ENCODE measurements at places on chromosomes 7 and 10.

DNA sequence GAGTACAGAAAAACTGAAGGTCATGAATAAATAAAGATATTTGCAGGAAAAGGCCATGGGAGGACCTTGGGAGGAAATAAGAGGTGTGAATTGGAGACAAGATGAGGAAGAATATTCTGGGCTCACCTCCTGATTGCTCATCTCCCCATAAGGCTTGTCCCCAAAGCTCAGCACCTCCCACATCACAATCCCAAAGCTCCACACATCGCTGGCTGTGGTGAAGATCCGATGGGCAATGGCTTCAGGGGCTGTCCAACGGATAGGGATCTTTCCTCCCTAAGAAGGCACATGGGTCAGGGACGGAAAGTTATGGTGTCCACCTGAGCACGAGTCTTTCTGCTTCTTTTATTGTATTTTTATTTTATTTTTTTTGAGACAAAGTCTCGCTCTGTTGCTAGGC lies 12.9 kb downstream of the ZYX start:
- no peak for DNase-seq

- no peak for DNase-seq
Observed at GRCh38 chr10:15084502-15084922, 4.1 kb downstream of the ACBD7 start.

GRCh38 chr7:83413831-83414230 lies 235.1 kb downstream of the SEMA3E start:
- DNase-seq = no peak

- no peak for DNase-seq
Observed at GRCh38 chr7:147311336-147311735, 1194.7 kb downstream of the CNTNAP2 start.

- DNase-seq = no peak
Observed at GRCh38 chr7:112381311-112382091, 68.8 kb upstream of the IFRD1 start.

DNA sequence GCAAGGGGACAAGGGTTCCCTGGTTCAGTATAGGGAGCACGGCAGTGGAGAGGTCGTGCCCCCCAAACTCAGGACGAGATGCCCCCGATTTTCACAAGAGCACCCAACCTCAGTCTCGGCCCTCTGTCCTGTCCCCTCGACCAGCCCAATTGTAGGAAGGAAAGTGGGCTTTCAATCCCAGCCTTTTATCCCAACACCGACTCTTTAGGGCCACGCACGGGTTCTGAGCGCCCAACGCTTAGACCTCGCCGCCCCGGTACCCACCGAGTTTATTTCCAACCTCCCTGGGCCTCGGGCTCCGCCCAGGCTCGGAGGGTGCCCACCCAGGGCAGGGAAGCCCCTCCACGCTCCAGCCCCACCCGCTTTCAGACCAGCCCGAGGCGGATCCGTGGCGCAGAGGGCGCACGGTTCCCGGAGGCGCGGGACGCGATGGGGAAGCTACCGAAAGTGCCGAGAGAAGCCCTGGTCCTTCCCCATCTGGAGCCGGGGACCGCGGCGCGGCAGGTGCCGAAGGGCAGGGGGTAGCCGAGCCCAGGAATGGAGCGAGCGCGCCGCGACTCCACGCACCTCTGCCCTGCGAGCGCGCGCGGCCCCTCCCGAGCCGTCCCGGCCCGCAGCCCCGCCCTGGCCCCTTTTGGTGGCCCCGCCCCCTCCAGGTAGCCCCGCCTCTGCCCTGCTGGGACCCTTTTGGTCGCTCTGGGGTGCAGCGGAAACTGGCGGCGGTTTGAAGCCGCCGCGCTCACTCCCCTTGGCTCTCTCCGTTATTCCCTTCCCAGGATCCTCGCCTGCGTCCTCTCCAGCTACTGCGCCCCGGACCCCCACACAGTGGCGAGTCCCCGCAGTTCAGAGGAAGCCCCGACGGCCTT lies 20.4 kb downstream of the GRID2IP start:
- peak; percentile 43 for DNase-seq

DNA sequence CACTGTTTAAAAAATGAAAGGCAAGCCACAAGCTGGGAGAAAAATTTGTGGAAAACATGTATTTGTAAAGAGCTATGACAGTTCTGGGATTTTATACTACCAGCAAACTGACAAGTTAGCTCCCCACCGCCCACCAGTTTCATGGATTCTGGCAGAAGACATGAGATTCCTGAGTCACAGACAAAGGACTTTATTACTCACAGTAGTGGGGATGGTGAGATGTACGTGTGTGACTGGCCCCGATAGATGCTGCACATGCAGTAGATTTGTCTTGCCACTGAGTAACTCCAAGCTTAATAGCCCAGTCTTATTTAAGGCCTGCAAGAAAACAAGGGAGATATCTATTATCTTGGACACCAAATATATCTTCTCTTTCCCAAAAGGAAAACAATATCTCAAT lies 281.7 kb downstream of the AHR start:
- DNase-seq = no peak

DNA sequence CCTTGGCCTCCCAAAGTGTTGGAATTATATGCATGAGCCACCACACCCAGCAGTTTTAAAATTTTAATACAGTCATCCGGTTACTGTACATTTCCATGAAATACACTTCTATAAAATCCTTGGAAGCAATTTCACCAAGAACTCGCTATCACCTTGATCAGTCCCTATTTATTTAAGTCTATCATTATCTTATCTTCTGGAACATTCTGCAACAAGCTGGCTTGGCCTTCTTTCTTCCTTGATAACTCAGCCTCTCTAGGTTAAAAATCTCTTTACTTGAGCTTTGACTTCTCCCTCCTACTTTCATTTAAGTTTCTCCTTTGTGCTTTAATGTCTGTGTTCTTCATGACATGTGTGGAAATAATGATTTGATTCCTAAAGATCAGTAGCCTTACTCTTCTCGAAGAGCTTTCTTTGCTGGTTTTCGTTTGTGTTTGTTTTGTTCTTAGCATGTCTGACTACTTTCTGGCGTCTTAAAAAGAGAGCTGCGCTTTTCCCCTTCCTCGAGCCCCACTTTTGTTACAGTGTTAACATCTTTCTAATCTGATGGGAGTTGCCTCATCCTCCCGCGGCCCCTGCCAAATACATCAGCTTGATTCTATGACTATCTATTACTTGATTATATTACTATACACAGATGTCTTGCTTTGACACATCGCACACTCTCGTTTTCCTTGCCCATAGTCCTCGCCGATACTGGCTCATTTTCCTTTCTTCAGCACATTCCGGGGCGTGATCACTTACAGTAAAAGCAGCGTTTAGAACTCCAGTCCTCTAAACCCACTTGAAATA lies 11.1 kb upstream of the CALML5 start:
- DNase-seq = no peak

- DNase-seq = no peak
Observed at GRCh38 chr7:143015084-143015483, 11.8 kb downstream of the OR9A2 start.

DNA sequence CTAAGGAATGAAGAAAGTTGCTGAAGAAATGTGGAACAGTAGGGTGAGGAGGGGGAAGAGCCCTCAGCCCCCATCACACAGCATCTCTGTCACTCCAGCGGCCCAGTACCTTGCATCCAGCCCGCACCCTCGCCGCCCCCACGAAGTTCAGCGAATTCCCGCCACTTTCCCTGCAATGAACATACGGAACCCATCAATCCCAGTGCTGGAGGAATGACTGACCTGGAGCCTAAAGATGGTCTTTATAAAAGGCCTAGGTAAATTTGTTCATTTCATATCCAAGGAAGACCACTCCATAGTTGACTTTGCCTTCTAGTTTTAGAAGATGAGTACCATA lies 779 bp upstream of the KIF5B start:
- DNase-seq = no peak

- no peak for DNase-seq
Observed at GRCh38 chr10:3172081-3172445, 519 bp downstream of the PITRM1 start.

DNA sequence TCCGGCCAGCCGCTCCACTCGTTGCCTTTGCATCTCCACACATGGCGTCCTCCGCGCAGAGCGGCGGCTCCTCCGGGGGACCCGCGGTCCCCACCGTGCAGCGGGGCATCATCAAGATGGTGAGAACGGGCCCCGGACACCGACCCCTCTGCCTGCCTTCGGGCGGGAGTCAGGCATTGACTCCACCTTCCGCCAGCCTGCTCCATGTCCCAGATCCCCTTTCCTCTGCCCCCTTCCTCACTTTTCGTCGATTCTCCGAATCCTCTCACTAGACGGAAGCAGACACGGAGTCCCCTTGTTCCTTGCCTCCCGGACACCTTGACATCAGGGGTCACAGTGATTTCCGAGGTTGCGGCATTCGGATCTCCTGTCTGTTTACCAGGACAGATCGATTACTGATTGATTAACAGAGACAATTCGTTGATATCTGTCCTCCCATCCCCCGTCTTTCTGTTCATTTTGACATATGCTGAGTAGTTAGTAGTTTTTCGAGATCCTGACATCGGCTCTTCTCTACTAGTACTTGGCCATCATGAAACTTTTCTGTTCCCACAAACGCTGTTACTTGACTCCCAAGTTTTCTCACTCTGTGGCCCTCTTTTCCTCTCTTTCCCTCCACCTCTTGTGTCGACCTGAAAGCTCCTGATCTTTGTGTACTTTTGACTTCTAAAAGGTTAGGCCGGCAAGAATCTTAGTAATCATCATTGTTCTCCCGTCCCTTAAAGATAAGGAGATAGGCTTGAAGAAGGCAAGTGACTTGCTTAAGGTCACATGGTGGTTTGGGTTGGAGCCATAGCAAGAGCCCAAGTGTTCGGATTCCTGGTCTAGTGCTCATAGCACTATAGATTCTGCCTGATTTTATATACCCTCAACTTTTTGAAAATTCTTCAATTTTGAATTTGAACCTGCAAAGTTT lies 597 bp downstream of the SND1 start:
- DNase-seq = no peak

- DNase-seq = no peak
Observed at GRCh38 chr10:113381416-113381815, 171.4 kb upstream of the HABP2 start.

DNA sequence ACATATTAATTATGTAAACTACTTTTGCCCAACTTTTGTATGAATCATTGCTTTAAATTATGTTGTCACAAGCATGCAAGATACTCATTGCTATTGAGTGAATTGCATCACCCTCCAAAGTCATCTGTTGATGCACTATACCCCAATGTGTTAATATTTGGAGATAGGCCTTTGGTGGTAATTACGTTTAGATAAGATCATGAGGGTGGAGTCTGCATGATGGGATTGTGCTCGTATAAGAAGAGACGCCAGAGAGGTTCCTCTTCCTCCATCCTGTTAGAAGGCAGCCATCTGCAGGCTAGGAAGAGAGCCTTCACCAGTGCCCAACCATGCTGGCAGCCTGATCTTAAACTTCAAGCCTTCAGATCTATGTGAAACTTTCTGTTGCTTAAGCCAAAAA lies 95.3 kb upstream of the MAGI2 start:
- no peak for DNase-seq

DNA sequence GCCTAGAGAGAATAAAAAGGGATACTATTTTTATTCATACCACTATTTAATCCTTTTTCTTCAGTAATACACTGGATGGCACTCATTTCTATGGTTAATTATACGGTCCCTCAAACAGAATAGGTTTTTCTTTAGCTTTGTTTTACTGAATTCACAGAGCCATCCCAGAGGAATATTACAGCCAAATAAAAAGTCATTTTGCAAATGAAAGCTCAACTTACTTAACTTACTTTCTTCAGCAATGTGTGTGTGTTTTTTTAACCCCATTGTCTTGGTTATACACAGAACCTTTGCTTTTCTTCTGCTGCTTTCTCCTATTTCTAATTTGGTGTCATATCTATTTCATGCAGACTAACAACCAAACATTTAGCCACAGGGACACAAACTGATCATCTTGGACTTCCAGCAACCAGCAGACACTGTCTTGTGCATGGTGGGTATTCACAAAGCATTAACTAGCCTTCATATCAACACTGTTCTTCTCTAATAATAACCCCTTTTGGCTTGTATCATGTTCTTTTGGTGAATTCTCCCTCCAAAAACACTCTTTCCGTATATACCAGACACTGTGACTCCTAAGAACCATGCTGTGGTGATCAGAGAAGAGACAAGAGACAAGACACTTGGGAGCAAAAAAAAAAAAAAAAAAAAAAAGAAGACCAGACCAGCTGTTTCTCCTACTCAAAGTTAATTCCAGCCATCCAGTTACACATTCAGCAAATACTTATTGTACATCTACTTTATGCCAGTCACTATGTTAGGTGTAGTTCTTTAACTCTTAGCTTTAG lies 40.4 kb downstream of the PIP4K2A start:
- DNase-seq = no peak

- DNase-seq = no peak
Observed at GRCh38 chr7:66921396-66921917, 432 bp downstream of the TMEM248 start.

DNA sequence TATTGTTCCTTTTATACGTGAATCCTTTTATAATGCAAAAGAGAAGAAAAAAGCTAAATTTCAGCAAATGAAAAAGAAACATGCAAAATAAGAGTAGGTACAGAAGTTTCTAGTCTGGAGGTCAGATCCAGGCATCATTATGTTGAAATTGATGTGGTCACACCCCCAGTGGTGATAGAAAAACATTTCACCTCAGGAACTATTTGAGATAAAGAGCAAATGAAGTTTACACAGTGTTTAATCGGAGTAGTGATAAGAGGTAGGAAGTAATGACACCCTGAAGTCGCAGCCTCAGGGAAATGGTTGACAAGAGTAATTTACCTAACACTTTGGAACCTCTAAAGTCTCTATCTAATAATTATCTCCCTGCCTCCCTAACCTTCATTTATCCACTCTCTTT lies 536.0 kb upstream of the STEAP1 start:
- no peak for DNase-seq

DNA sequence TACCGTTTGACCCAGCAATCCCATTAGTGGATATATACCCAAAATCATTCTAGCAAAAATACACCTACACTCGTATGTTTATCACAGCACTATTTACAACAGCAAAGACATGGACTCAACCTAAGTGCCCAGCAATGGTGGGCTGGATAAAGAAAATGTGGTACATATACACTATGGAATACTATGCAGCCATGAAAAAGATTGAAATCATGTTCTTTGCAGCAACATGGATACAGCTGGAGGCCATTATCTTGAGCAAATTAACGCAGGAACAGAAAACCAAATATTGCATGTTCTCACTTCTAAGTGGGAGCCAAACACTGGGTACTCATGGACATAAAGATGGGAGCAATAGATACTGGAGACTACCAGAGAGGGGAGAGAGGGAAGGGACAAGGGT lies 223.9 kb downstream of the FRMD4A start:
- DNase-seq = no peak

DNA sequence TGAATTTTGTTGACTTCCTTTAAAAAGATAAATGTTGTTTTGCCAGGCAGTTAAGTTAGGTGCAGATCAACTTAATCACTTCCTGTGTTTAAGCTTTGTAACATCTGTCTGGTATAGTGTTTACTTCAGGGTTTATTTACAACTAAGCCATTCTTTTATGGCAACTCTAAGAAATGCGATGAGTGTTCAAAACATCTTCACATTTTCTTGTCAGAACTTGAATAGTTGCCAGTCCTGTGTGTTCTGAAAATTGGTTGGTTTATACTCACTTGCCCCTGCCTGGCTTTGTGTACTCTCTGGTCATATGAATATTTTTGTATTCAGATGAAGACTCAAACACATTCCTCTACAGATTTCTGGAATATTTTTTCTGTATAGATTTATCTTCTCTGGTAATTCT lies 327.2 kb downstream of the MDFIC start:
- DNase-seq = no peak

- no peak for DNase-seq
Observed at GRCh38 chr10:98047009-98047741, 16.8 kb upstream of the CRTAC1 start.

Data from stimulated activated CD4-positive, alpha-beta T cell treated with anti-CD3 and anti-CD28 coated beads, TNF-alpha, amount 100 ng/mL, for 4 hours (primary cell).